Omental fat pad (tissue), 4 donors: ENCODE measurements at places on chromosomes 12 and 14. TPM values are rescaled to one million over a fixed set of nuclear protein-coding genes. Genes with fewer than 3 reads are reported as not detected.

DNA sequence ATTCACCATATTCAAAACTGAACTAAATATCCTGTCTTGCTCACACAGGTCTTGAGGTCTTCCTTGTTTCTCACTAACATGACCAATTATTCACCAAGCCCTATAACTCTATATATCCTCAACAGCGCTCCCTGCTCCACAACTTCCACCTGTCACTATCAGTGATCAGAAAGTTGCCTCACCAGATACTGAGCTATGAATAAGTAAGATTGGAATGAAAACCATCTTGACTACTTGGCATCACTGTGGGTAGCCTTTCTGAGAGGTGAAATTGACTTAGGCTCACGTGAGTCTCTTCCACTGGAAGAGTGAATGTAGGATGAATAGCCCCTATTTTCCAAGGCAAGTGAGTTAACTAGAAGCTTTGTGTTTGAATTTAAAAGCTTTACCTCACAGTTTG, 167.1 kb downstream of the PIK3C2G start:
- no peak for DNase-seq

- DNase-seq: no peak
Observed at GRCh38 chr12:131137836-131138637, 184.3 kb downstream of the ADGRD1 start.

GRCh38 chr12:13559318-13559978, 362.9 kb downstream of the EMP1 start:
- DNase-seq: no peak

DNA sequence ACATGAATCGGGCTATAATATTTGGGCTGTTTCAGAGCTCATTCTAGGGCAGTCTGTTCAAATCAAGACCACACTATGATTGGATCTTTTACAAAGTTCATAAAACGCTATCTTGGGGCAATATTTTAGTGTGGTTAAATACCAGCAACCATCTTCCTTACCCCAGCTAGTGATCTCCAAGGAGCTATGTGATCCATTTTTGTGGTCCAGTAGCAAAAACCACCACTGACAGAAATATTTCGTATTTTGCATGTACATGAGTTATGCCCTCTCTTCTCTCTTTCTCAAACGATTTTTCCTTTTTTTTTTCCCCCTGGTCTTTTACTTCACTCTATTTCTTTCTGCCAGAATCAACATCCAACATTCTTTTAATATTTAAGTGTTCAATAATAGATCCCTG, 280.6 kb upstream of the KITLG start:
- no peak for DNase-seq

DNA sequence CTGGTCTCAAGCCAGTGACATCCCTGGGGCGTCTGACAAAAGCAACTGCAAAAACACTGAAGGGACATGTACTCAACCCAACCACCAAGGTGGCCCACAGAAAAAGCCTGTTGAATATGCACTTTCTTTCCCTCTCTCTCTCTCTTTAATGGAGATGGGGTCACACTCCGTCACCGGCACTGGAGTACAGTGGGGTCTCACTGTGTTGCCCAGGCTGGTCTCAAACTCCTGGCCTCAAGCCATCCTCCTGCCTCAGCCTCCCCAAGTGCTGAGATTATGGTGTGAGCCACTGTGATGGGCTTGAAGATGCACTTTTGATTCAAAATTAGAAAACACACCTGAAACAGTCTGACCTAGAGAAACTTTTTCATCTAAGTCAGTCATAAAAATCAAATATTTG, 7.2 kb upstream of the CD27 start:
- no peak for DNase-seq

DNA sequence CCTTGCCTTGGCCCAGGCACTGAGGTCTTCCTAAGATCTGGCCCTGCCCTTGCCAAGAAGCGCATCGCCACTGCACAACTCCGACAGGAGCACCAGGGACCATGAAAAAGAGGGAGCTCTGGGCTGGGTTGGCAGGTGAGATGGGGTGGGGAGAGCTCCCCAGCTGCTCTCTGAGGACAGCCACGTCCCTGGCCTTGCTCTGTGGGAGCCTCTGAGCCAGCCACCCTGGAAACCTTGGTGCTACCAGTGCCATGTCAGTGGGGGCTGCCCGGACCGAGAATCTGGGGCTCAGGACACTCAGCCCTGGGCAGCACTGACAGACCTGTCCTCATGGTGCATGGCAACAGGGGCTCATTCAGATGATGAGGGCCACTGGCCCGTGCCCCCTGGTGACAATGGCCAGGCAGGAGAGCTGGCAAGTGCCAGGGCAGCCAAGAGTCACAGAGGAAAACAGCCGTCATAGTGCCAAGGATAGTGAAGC, 134.8 kb downstream of the ZFP36L1 start:
- no peak for DNase-seq

VRTN gene
- not detected for total RNA-seq

LBHD2 gene
- 6.3 TPM for total RNA-seq
